NCI-H748 treated with DMSO at 0.1 percent for 48 hours (cell line): ENCODE measurements at places on chromosomes 2 and 18.

DNA sequence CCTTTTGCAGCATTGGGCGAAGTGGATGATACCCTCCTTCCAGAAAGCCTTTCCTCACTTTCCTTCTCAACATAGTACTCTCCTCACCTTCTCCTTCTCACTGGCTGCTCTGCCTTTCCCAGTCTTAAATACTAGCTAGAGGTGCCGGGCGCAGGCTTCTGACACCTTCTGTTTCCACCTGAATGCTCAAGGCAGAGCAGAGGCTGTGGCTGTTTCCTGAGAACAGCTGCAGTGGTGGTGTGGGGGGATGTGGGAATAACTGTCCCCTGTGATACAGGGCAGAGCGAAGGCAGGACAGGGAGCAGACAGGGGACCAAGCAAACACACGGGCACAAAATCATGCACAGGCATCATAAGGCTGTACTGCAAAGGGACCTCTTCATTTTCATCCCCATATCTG is 303.1 kb downstream of the SS18 start:
- DNase-seq = no peak

DNA sequence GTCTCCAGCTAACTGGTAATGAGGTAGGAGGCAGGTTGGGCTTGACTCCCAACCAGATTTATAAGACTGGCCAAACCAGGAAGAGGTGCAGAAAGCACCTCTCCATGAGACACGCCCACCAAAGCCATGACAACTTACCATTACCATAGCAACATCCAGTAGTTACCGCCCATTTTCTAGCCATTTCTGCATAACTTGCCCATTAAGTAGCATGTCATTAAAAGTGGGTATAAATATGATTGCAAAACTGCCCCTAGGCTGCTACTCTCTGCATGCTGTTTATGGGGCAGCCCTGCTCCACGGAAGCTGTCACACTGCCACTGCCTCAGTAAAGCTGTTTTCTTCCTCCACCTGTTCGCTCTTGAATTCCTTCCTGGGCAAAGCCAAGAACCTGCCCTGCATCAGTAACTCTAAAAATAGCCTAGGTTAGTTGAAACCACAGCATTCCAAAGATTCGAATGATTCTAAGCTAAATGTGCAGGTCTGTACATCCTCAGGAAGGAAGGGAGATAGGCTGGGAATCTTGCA is 131.9 kb downstream of the ATL2 start:
- no peak for DNase-seq

GRCh38 chr18:58101291-58101794 is 57.3 kb downstream of the NEDD4L start:
- DNase-seq = no peak

GRCh38 chr2:74291886-74292621 is 51.2 kb downstream of the SLC4A5 start:
- DNase-seq = no peak

DNA sequence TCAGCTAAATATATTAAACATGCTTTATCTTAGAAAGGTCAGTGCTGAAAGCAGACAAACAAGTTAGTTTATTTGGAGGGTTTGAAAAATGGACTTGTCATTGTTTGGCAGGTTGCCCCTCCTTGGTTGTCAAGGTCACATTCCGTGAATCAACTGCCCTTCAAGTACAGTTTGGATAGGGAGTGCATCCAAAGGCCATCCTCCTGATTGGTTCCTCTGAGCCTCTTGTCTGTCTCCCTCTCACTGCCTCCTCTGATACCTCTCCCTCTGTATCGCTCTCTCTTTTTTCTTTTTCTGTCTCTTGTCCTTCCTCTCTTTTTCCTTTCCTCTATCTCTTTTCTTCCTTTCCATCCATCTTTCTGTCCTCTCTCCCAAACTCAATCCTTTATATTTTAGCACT is 5.4 kb downstream of the ITGAV start:
- no peak for DNase-seq

DNA sequence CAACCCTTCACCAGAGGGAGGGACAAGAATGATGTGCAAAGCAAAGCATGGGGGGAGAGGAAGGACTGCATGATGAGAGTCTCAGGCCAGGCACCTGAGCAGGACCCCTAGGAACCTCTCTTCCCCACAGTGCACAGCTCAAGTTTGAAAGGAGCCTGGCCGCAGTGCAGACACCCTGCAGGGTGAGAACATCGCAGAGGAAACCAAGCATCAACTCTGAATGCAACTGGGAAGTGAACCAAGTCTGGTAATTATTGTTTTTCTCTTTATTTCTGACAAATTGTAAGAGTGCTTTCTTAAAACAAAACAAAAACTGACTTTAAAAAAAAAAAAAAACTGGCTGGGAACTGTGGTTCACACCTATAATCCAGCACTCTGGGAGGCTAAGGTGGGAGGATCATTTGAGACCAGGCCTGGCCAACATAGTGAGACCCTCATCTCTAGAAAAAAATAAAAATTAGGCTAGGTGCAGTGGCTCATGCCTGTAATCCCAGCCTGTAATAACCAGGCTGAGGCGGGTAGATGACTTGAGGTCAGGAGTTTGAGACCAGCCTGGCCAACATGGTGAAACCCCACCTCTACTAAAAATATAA is 15.3 kb downstream of the NPC1 start:
- DNase-seq = no peak

DNA sequence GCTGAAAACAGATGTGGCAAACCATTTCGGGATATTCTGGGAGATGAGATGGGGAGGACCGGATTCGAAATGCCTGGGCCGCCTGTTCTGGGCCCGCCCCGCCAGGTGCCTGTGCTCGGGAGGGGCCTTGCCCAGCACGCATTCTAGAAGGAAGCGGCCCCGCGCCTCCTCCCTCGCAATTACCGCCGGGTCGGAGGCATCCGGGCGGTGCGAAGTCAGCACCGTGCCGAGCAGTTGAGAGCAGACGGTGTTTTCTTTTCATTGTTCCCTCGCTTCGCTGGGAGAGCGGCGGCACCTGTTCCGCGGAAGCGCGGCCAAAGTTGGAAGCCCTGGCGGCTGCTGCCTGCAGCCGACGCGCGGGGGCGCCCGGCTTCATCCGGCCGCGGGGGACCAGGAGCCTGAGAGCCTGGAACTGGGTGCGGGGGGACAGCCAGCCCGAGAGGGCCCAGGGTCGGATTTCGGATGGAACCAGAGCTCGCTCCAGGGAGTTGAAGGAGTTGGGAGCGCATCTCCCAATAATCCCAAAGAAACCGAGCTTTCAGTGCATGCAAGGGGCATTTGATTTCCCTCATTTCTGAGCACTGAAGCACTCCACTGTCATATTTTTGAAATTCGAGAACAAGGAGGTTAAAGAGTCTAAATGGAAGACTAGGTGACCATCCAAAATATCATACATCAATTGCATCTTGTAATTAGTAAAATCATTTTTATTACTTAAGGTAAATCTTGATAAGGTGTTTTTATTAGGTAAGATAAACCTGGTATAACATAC is 241.8 kb upstream of the RAB12 start:
- peak; percentile 84 for DNase-seq

GRCh38 chr2:25454824-25455611 is 113.3 kb upstream of the DNMT3A start:
- no peak for DNase-seq

- DNase-seq = peak; percentile 36
Measured at GRCh38 chr18:48949050-48949605, 1.6 kb downstream of the SMAD7 start.

- peak; percentile 65 for DNase-seq
Measured at GRCh38 chr2:181393472-181393871, 63.7 kb upstream of the ITGA4 start.

DNA sequence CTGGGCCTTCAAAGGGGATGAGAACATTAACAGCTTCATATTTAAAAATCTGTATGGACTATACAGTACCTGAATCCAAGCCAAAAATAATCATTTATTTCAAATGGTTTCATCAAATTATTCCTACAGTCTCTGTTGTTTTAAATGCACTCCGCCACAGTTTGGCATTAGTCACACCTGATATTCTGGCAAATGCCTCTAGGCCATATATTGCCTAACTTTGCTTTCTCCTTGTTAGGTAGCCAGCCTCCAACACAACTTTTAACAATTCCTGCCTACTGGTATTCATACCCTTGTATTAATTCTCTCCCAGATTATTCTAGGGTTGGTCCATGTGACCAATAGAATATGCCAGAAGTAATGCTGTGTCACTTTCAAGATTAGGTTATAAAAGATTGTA is 146.6 kb upstream of the FANCL start:
- no peak for DNase-seq

DNA sequence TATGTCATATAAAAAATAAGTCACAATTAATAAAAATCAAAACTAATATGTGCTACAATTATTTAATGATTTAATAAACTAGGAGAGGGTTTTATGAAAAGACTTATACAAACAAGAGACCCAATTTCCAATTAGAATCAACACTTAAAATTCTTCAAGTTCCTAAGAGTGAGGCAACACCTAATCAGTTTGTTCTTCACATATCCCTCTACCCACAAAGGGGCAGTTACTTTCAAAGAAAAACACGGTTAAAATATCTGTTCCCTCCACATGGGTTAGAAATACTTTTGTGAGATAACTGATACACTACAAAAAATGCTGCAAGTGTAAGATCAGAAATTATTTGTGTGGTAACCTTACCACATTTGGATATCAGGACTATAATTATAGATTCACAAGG is 357.0 kb downstream of the ERBB4 start:
- no peak for DNase-seq

DNA sequence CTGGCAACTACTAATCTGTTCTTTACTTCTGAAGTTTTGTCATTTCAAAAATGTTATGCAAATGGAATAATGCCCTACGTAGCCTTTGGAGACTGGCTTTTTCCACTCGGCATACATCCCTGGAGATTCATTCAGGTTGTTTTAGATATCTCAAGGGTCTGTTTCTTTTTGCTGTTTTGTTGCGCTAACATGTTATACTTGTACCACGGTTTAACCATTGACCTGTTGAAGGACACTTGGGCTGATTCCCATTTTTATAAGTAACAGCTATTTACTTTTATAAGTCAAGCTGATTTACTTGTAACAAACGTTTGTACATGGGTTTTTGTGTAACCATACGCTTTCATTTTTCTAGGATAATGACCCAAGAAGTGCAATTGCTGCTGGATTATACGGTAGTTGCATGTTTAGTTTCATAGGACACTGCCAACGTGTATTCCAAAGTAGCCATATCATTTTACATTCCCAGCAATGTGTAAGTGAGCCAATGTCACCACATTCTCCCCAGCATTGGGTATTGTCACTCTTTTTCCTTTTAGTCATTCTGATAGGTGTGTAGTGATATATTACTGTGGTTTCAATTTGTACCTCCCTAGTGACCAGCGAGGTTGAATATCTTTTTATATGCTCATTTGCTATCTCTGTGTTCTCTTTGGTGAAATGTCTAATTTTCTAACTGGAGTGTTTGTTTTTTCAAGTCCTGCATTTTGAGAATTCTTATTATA is 36.5 kb upstream of the STAT4 start:
- no peak for DNase-seq

DNA sequence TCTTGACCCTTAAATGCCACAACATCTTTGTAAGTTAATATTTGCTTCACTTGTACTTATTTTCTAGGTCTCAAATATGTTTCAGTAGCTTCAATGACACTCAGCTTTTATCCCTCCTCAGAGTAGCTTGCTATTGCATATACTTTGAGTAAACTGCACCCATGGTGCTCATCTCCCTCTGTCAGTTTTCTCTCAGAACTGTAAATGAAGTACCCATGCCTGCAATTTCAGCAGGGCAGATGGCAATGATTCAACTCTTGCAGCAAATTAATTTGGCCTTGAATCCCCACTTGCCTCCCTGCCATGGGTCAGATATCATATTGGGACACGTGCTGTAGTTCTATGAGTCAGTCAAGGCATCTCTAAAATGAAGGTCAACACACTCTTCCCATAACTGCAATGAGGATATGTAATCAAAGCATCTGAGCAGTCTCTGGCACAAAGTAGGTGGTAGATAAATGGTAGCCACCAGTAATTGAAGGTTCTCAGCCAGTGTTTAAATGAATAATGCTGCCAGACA is 225.8 kb downstream of the PIEZO2 start:
- no peak for DNase-seq

GRCh38 chr18:58657081-58657480 is 14.2 kb upstream of the MALT1 start:
- no peak for DNase-seq

DNA sequence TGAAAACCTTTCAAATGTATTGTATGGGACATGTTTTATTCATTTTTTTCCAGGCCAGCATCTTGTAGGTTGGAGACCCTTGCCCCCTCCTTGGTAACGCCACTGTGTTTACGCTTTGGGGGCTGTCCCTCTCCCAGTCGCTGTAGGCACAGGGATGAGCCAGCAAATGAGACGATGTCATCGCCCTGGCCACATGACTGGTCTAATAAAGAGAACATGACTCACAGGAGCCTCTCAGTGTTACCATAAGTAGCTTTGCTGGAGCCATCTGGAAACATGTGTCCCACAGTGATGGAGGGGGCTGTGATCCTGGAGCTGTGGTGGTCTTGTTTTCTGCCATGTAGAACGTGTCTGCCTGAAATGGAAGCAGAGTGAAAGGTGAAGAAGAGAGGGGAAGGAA is 78.9 kb downstream of the CD8B2 start:
- DNase-seq = no peak

- DNase-seq = no peak
Measured at GRCh38 chr2:218878926-218879761, 1.5 kb upstream of the WNT10A start.

DNA sequence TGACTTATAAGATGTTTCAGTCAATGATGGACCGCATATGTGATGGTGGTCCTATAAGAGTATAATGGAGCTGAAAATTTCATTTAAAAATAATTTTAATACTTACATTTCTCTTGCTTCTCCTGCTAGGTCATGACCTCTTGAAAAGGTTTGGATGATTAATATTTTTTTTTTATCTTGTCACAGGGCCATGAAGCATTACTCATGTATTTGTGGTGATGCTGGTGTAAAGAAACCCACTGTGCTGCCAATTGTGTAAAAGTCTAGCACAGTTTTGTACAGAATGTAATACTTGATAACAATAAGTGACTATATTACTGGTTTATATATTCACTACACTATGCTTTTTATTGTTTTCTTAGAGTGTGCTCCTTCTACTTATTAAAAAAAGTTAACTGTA is 124.2 kb upstream of the CELF4 start:
- no peak for DNase-seq

DNA sequence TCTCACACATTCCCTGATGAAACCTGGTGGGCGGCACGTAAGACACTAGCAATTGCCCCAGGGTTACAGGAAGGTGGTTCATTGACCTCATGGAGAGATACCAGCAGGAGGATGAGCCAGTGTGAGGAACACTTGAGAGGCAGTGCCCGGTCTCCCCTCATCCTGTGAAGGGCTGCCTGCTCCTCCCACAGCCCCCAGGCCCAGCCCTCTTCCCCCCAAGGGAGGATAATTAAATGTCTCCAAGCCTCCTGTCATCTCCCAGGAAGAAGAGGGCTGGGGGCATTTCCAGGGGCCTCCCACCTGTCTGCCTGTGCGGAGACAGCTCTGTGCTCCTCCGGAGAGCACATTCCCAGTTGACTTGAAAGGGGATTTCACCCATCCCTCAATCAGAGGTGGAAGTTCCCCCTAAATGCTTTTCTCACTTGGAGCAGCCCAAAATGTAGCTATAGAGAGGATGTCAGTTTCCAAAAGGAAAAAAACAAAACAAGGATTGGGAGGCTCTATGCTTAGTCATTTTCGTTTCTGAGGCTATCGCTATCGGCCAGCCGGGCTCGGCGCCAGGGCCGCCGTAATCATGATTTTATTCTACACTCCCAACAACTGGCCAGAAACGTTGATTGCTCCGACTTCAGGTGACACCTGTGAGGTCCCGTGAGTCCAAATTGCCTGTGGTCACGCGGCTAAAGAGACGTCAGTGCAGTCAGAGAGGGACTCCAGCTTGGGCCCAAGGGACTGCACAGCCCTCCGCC is 7.1 kb downstream of the KCNF1 start:
- no peak for DNase-seq
